ENCODE measurements at places on chromosomes 12 and 14.

- no peak for DNase-seq
These were observed 120.1 kb upstream of the CCND2 start for GRCh38 chr12:4153343-4153892.

DNA sequence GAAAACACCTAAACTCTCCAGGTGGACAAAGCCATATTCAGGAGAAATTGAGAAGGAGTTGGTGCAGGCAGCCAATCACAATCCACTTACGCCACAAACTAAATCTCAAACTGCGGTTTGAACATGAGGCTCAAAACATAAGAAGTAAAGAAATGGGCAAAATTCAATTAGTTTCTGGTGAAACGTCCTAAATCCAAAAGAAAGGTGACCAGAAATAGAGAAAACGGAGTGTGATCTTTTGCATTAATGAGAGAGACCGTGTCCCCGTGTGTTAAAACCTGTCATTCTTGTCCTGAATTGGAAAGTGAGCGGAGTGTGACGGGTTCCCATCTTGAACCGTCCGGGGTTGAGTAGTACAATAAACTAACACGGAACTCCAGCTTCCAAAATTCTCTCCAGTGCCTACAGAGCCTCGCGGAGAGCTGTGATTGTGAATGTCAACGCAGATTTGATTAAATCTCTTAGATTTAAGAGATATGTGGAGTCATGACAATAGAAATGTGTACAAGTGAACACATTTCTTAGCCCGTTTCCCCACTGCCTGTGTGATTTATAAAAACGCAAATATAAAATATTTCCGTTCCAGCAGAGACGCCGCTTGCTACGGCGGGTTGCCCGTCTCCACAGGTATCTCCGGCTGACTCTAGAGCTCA lies 595 bp upstream of the METAP2 start:
- peak; percentile 63 for DNase-seq

- peak; percentile 54 for DNase-seq
These were observed 23.3 kb downstream of the GABARAPL1 start for GRCh38 chr12:10235761-10236631.

- peak; percentile 95 for DNase-seq
These were observed 6.0 kb downstream of the GAPDH start for GRCh38 chr12:6540181-6540877.

- DNase-seq = no peak
These were observed 64.9 kb upstream of the FAM181A start for GRCh38 chr14:93862265-93862664.

GRCh38 chr14:98099527-98099926 lies 1172.5 kb downstream of the BCL11B start:
- DNase-seq = peak; percentile 6

- DNase-seq = peak; percentile 40
These were observed 69.9 kb downstream of the RAD52 start for GRCh38 chr12:879641-880040.

DNA sequence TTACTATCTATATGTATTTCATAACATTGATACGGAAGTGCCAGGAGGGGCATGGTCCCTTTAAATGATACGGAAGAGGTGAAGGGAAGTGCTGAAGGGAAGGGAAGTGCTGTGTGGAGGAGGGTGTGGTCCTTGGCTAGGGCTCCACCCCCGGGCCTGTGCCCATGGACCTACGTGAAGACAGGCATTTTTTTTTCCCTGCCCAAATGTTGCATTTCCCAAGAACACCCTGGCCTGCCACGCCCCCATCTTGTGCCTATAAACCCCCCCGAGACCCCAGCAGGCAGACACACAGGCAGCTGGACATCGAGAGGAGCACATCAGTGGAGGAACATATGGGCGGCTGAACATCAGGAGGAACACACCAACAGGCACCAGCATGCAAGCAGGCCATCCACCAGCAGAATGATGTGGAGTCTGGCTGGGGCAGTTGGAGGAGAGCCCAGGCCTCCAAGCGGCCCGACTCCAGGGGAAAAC lies 134.1 kb downstream of the SLC41A2 start:
- no peak for DNase-seq

DNA sequence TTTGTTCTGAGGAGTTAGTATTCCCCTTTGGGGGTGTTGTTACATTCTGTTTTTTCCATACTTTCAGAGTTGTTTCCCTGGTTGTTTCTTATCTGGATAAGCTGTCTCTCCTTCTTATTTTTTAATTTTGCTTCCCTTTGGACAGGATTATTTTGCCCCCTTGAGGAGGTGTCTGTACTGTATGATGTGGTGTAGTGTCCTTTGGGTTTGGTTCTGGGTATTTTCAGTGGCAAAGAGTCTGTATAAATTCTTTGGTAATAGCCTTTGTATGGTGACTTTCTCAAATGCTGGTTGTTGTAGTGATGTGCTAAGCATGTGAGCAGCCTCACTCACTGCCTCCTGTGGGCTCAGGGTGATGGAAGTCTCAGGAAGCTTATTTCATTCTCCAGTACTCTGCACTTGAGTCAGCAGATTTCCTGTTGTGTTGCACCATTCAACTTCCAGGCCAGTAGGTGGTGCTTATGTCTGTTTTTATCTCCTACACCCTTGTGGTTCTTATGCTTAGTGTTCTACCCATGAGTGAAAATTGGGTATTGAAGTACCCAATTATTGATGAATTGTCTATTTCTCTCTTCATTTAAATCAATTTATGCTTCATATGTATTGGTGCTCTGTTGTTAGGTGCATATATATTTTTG lies 103.3 kb upstream of the PMCH start:
- peak; percentile 77 for DNase-seq

- no peak for DNase-seq
These were observed 867.4 kb downstream of the TMEM121 start for GRCh38 chr14:106393742-106394141.

- no peak for DNase-seq
These were observed 260.1 kb upstream of the OR4E1 start for GRCh38 chr14:21933681-21934080.

GRCh38 chr14:94548999-94549985 lies 11.9 kb upstream of the SERPINA4 start:
- peak; percentile 49 for DNase-seq

- DNase-seq = peak; percentile 19
These were observed 74.3 kb upstream of the ARID2 start for GRCh38 chr12:45655186-45655585.

GRCh38 chr12:120890963-120891362 lies 13.2 kb downstream of the SPPL3 start:
- peak; percentile 16 for DNase-seq

DNA sequence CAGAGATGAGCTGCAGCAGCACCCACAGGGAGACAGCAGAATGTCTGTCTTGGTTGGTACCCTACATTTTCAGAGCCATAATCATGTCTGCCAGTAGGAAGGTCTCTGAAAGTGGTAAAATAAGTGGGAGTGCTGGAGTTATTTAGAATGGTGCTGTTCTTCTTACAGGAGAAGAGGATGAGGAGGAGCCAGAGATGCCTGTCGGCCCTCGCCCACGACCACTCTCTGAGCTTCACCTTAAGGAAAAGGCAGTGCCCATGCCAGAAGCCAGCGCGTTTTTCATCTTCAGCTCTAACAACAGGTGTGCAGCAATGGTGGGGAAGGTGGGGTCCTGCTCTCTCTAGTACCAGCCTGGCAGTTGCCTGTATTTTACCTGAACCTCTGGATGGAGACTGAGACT lies 201.7 kb upstream of the FKBP4 start:
- no peak for DNase-seq

- peak; percentile 48 for DNase-seq
These were observed 1.0 kb downstream of the DGKA start for GRCh38 chr12:55931780-55932550.

GRCh38 chr14:105385322-105385637 lies 13.1 kb upstream of the TEX22 start:
- DNase-seq = no peak

- DNase-seq = no peak
These were observed 19.6 kb downstream of the HCFC2 start for GRCh38 chr12:104083769-104084475.

GRCh38 chr12:52165096-52165855 lies 26.5 kb downstream of the KRT80 start:
- DNase-seq = no peak

- no peak for DNase-seq
These were observed 45.0 kb downstream of the ANO6 start for GRCh38 chr12:45260854-45261253.

GRCh38 chr12:20120403-20120725 lies 248.0 kb upstream of the PDE3A start:
- peak; percentile 35 for DNase-seq

GRCh38 chr14:32584079-32584478 lies 255.0 kb downstream of the AKAP6 start:
- DNase-seq = no peak

- DNase-seq = no peak
These were observed 134.4 kb upstream of the CCND2 start for GRCh38 chr12:4139191-4139590.

GRCh38 chr14:103372552-103373304 lies 12.5 kb upstream of the MARK3 start:
- peak; percentile 93 for DNase-seq

DNA sequence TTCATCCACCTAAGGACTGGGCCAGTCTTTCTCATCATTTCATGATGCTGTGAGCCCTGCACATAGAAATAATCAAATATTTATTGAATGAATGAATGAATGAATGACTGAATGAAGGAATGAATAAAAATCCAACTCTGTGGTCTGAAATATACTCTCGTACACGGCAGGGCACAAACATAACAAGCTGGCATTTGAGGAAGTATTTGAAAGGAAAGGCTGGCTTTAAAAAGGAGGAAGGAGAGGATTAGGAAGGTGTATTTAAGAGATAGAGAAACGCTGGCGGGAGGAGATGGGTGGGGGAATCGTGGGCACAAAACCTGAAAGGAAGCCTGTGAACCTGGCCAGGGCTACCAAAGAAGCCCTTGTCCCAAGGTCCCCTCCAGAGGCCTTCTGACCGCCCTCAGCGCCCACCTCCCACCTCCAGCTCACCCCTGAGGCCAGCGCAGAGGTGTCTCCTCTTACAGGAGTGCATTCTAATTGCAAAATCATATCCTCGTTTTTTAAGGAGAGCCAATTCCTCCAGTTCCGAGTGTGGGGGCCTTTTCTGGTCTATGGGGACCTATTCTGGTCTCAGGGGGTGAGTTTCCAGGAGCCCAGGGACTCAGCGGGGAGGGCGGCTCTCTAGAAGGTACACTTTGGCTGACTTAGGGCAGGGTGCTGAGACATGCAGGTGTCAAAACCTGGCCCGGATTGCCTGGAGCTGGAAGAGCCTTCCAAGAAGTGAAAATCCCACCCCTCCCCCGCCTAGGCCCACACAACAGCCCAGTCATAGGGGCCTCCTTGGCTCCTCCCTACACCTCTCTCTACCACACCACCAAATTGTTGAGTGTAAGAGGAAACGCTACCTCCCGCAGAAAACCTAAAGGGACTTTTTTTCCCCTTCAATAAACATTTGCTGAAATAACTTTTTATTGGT lies 8.7 kb upstream of the JDP2 start:
- DNase-seq = no peak

- DNase-seq = no peak
These were observed 578 bp downstream of the PPP1R13B start for GRCh38 chr14:103846543-103847450.

- DNase-seq = no peak
These were observed 5.1 kb upstream of the OAS2 start for GRCh38 chr12:112973011-112973735.

All from fibroblast of lung (primary cell).